Stimulated activated CD4-positive, alpha-beta T cell treated with anti-CD3 and anti-CD28 coated beads, TNF-alpha, amount 100 ng/mL, for 1 hour (primary cell): ENCODE measurements at places on chromosomes 2 and 18.

GRCh38 chr18:55857409-55857808, 269.4 kb upstream of the TCF4 start:
- no peak for DNase-seq

DNA sequence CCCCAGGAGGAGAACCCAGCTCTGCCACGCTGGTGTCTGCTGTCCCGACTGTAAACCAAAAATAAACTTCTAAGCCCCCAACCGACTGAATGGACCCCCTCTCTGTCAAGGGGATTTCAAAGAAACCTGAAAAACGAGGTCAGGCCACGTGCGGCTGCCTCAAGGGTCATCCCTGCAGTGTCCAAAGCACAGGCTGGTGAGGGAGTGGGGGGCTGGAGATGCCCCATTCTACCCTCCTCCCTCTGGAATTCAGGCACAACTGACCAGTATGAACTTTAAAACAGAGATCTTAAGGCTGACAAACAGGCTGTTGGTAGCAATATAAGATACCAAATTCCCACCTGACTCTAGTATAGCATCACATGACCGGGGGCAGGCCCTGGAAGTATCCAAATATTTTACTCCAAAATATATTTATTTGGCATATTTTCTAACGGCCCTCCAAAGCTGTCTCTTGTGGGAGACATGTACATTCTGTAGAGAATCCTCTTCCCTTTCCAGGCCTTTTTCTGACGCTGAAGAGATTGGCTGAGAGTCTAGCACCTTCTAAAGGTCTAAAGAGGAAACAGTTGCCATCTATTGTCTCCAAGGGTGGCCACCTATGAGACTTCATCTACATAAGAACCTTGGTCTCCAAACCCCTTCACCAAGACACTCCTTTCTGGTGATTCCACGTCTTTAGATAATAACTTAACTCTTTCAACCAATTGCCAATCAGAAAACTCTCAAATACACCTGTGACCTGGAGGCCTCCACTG, 40.4 kb upstream of the CTDP1 start:
- no peak for DNase-seq

DNA sequence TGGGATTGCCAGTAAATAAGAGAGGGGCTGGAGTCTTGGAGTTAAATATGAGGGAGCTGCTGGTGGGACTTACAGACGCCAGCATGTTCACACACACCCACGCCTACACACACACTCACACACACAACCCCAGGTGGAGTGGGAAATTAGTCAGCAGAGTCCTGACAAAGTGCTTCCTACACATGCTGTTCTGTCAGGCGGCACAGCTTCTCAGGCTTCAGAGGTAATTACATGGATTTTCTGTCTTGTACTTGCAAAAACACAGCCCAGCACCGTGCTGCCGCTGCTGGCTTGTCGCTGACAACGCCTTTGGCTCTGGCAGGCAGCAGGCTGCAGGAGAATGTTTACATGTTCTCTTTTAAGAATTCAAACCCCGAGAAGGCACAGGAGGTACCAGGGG, 1186.3 kb upstream of the CELF4 start:
- no peak for DNase-seq

- DNase-seq: no peak
These were observed 41.0 kb downstream of the SP110 start for GRCh38 chr2:230178546-230179485.

DNA sequence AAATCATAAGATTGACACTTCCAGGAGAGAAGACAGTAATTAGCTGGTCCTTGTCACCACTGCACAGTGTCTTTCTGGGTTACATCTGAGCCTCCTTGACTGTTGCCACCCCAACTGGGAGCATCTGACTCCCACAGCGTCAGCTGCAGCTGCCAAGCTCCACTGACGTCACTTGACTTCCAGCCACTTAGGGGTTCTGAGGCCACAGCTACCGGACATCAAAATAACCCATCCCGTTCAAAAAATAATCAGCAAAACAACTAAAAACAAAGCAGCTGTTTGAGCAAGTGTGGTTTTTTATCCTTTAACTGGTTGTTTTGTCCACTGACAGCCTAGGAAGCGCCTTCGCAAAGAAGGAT, 206.5 kb upstream of the AGAP1 start:
- no peak for DNase-seq

GRCh38 chr2:174717916-174718315, 46.4 kb downstream of the CHRNA1 start:
- no peak for DNase-seq

DNA sequence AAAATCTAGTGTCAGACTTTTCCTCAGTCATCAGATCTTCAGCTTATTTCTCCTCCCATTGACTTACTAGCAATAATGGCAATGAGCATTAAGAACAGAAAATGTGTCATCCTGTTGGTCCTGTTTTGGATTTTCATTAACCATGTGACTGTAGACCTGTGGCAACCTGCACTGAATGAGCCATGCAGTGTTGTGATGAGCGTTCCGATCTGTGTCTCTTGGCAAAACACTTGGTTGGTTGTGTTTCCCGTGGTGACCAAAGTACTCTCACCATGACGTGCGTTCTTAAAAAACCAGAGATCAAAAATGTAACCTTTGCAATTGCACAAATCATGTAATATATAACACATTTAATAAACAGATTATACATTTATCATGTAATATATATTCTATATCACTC, 138.6 kb downstream of the MAP3K20 start:
- no peak for DNase-seq

DNA sequence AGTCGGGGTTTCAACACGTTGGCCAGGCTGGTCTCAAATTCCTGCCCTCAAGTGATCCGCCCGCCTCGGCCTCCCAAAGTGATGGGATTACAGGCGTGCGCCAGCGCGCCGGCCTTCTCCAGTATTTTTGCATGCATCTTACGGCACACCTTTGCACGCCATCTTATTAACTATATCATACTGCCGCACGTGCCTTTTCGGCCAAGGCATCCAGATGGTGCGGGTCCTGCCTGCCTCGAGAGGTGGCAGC, 765 bp upstream of the ING5 start:
- no peak for DNase-seq

DNA sequence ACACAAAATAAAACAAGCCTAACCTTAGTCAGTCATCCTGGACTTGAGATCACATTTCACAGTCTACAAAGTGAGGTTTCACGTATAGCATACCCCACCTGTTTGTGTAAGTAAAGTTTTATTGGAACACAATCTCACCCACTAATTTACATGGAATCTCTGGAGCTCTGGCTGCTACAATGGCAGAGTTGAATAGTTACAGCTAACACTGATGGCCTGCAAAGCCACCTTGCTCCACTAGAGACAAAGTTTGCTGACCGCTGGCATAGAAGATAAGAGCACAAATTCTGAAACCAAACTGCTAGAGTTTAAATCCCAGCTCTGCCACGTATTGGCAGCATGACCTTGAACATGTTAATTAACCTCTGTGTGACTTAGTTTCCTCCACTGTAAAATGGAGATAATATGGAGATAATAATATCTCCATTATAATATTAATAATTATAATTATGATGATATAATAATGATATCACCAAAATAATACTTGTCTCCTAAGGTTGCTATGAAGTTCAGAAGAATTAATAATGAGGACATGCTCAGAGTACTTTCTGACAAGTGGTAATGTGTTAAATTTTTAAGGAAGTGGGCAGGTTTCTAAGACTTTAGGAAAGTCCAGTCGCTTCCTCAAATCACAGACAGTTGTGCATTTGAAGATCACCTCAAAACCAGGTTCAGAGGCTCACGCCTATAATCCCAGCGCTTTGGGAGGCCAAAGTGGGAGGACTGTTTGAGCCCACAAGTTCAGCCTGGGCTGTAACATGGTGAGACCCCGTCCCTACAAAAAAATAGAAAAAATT, 204.6 kb downstream of the SH3RF3 start:
- DNase-seq: no peak

DNA sequence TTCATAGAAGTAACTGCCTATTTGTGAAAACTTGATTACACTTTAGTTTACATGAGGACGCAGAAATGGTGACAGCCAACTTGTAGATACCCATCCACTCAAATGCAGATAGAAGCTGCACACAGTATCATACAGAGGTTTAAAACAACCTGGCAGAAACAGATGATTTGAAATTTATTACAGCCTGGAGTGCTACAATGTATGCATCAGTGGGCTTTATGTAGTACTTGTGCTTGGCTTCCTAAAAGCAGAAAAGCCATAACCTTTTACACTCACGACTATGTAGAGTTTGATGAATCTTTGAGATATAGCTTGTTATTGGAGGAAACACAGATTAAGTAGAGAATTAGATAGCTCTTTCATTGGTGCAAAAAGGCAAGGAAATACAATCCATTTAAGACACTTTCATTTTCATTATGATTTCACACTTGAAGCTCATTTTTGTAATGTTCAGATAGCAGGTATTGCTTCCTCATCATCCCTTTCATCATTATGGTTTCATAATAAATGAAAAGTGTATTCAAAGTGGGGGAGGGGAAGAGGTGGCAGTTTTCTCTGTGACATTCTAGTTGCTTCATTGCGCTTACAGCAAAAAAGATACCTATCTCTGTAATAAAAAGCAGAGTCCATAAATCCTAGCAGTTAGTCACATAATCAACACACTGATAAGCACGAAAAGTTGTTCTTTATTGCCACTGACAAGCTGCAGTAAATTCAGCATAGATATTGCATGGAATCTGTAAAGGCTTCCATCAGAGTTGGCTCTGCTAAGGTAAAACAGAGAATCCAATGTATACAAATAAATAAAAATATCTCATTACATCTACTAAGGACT, 789.8 kb upstream of the FSHR start:
- DNase-seq: no peak

DNA sequence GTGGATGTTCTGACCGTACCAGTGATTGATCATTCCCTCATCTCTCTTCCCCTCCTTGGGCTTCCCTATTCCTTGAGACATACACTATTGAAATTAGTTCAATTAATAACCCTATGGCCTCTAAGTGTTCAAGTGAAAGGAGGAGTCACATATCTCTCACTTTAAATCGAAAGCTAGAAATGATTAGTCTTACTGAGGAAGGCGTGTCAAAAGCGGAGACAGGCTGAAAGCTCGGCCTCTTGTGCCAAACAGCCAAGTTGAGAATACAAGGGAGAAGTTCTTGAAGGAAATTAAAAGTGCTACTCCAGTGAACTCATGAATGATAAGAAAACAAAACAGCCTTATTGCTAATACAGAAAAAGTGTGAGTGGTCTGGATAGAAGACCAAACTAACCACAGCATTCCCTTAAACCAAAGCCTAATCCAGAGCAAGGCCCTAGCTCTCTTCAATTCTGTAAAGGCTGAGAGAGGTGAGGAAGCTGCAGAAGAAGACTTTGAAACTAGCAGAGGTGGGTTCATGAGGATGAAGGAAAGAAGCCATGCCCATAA, 144.4 kb upstream of the LYPD6 start:
- DNase-seq: no peak

GRCh38 chr2:169732075-169732474, 1.6 kb upstream of the KLHL23 start:
- no peak for DNase-seq

GRCh38 chr2:235330775-235331451, 162.9 kb upstream of the AGAP1 start:
- DNase-seq: no peak

GRCh38 chr18:10131081-10131459, 217.3 kb downstream of the VAPA start:
- no peak for DNase-seq

DNA sequence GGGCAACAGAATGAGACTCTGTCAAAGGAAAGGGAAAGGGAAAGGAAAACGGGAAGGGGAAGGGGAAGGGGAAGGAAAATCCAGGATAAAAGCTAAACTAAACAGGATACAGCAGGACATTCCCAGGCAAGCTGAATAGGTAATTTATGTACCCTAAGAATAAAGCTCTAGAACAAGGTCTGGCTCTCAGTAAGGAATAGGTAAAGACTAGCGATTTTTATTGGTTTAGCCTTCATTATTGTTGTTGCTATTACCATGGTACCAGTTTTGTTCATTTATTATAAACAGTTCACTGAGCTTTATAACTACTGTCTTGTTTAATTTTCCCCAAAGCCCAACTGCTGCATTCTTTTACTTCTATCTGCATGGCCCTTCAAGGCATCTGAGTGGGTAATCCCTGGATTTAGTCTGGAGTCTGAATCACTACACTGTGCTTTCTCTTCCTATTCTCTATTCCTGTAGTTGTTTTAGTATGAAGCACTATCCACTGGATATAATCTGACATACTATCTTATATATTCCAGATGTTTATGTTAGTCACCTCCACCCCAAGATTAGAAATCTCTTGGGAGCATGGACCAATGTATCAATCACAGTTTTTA, 127.1 kb upstream of the TANK start:
- DNase-seq: no peak

GRCh38 chr2:209984291-209984690, 18.1 kb upstream of the RPE start:
- DNase-seq: no peak

GRCh38 chr2:136288249-136288648, 170.3 kb upstream of the CXCR4 start:
- no peak for DNase-seq

GRCh38 chr18:35377875-35378573, 887 bp upstream of the ZNF396 start:
- no peak for DNase-seq

DNA sequence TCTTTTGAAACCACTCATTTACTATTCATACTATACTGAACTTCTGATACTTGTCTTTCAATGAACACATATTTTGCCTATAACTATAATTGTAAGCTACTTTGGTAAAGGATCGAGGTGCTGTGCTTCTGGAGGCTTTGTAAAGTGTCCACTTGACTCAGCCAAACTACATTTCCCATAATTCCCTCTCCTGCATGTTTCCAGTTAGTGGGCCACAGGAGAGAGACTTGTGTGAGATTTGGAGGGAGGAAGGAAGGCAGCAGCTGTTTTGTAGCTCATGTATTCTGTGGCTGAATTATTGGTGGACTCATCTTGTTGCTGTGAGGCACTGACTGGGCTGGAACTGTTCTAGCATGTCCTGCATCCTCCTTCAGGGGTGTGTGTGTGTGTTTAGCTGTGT, 328.8 kb downstream of the ARL6IP6 start:
- no peak for DNase-seq

DNA sequence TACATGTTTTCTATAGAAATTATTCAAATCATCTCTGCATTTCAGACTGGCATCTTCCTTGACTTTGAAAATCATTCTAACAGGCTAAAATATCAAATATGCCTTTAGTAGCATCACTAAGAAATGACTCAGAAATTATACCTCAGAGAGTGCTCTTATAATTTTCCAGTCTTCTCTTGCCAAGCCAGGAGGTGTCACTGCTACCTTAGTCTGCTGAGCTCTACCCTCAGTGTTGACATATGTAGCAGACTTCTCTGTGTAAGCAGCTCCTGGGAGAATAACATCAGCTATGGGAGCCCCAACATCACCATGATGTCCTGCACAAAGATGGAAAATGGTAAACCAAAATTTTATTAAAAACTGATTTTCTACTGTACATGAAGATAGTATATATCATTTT, 31.6 kb downstream of the NDUFS1 start:
- no peak for DNase-seq

GRCh38 chr18:25464227-25464626, 112.3 kb upstream of the ZNF521 start:
- no peak for DNase-seq

- no peak for DNase-seq
These were observed 25.9 kb downstream of the SIGLEC15 start for GRCh38 chr18:45851161-45851925.

- DNase-seq: no peak
These were observed 7.6 kb downstream of the ADRA2B start for GRCh38 chr2:96108541-96109360.

- DNase-seq: no peak
These were observed 94.3 kb downstream of the GALR1 start for GRCh38 chr18:77343846-77344510.

- DNase-seq: no peak
These were observed 22.9 kb downstream of the MLPH start for GRCh38 chr2:237509905-237510304.

- no peak for DNase-seq
These were observed 130.9 kb upstream of the ASB18 start for GRCh38 chr2:236395067-236395466.
